Foreskin keratinocyte (primary cell): ENCODE measurements at places on chromosomes 3 and 15.
A peak's percentile ranks its signal among the peaks of the same experiment; 100 is the strongest.

DNA sequence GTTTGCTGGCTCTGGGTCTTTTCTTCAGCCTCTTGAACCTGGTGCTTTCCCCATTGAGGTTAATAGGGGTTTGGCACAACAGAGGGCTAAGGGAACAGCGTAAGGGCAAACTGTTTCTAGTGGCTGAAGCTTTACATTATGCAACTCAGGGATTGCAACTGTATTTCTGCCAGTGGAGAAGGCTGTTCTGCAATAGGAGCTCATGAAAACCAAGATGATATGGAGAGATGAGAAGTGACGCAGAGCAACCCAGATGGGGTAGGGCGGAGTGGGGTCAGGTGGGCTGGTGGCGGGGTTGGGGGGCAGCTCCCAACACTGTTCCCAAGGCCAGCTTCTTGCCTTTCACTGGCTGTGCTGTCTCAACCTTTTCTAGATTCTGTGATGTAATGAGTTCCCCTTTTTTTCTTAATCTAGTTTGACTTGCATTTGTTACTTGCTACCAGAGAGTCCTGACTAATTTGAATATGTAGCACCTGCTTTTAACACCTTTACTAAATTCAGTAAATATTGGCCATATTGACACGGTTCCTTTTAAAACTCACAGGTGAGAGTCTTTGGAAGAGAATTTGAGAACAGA is 7.2 kb downstream of the GXYLT2 start:
- DNase-seq, result no peak

DNA sequence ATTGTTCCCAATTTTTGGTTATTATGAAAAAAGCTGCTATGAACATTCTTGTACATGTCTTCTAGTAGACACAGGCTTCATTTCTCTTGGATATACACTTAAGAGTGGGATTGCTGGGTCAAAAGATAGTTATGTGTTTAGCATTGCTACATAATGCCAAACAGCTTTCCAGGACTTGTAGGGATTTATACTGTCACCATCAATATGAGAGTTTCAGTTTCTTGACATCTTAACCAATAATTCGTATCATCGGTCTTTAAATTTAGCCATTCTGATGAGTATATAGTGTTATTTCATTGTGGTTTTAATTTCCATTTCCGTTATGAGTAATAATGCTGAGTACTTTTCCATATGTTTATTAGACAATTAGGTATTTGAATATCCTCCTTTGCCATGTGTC is 190.3 kb upstream of the PFN2 start:
- DNase-seq, result no peak

DNA sequence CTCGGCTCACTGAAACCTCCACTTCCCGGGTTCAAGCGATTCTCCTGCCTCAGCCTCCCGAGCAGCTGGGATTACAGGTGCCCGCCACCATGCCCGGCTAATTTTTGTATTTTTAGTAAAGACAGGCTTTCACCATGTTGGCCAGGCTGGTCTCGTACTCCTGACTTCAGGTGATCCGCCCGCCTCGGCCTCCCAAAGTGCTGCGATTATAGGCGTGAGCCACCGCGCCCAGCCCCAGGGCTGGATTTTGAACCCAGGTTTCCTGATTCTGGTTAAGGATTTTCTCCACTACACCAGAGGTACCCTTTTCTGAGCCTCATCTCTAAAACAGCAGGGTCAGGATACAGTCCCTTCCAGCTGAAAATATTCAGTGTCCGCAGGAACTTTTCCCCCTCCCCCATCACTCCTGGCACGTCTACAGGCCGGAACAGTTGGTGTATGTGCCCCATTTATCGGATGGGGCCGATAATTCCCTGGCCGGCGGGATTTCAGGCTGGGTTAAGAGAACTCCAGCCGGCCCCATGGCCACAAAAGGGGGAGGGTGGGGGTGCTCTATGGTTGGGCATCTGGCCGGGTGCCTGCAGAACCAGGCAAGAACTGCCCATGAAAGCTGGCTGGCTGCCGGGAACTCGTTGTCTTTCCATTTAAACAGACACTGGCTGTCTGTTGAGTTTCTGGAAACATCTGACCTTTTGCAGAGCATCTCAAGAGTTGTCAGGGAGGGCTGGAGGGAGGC is 26.8 kb upstream of the SEMA4B start:
- DNase-seq, result no peak

DNA sequence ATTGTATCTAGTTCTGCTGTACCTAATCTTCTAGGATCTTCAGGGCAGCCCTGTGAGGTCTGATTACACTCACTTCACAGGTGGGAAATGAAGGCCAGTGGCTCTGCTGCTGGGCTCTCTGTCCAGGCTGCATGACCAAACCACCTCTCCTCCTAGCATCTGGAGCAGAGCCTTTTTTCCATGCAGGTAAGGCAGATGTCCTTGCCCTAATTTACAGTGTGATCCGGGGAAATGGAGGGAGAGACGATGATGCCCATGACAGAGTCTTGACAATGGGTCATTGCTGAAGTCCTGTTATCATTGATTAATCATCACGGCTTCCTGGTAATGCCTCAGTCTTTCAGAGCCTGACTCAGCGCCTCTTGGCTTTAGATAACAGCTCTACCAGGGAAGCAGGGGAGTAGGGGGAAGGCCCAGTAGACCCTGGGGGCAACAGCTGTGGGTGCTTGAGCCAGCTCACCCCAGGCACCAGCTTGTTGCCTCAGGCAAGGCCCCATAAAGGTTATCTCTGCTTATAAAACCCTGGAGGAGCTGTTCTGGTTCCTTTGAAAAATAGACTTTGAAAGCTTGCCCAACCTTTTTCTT is 153.4 kb downstream of the GABRG3 start:
- no peak for DNase-seq

GRCh38 chr15:65904301-65904700 is 35.0 kb downstream of the RAB11A start:
- DNase-seq, result no peak

DNA sequence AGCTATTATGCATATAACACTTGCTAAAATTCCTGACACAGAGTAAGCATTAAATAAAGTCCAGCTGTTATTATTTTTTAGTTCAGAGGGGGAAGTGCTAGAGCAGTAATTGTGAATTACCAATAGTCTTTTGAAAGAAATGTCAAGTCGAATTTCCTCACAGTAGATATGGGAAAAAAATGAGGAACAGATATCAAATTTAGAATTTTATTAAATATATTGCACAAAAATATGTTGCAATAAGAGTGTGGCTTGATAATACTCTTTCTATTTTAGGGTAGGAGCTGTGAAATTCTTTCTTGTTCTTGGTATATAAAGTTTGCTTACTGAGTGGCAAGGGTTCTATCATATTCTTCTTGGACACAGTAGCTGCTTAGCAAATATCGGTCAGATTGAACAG is 181.3 kb downstream of the NFKBIZ start:
- DNase-seq, result no peak

DNA sequence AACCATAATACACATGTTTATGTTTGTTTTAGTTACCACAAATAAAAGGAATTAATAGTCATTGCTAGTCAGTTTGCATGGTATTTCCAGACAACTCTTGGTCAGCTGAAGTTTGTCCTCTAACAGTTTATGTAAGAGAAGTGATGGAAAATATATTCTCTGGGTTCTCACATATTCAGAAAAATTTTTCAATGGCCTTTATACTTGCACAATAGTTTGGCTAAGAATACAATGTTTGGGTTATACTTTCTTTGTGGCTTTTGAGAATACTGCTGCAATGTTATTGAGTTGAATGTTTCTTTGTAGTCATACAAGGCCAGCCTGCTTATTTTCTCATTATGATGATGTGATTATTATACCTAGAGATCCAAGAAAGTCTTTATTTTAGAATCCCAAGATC is 133.9 kb downstream of the RAP2B start:
- DNase-seq, result no peak

DNA sequence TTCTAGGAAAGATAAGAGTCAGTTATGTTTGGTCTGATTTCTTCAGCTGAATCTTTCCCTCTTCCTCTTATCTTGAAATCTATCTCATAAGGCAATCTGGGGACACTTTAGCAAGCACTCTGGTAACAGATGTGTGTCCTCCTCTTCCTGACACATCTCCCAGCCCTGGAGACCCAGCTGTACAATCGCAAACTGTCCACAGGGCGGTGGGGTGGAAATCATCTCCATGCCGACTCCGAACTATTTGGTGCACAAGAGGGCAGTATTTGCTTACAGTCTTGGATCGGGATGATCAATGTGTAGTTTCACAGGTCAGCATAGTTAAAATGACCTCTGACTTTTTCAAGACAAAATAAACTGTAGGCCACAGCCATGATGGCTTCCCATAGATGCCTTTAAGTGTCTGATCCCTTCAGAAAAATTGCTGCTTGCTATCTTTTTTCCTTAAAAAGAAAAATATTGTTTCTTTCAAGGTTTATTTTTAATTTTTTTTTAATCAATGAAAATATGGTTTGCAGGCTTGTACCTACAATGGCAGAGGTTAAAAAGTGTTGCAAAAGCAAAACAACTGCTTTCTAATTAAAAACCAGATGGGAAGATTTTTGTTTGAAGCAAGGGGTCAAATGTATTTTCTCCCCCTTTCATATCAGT is 17.7 kb downstream of the EEFSEC start:
- DNase-seq, result peak; percentile 52
